NB4 (cell line): ENCODE measurements at places on chromosomes 2 and 18.

GRCh38 chr2:240925568-240926515, 19.7 kb downstream of the CROCC2 start:
- DNase-seq: no peak

GRCh38 chr2:146874260-146874658, 970.6 kb upstream of the ACVR2A start:
- DNase-seq: peak; percentile 16

DNA sequence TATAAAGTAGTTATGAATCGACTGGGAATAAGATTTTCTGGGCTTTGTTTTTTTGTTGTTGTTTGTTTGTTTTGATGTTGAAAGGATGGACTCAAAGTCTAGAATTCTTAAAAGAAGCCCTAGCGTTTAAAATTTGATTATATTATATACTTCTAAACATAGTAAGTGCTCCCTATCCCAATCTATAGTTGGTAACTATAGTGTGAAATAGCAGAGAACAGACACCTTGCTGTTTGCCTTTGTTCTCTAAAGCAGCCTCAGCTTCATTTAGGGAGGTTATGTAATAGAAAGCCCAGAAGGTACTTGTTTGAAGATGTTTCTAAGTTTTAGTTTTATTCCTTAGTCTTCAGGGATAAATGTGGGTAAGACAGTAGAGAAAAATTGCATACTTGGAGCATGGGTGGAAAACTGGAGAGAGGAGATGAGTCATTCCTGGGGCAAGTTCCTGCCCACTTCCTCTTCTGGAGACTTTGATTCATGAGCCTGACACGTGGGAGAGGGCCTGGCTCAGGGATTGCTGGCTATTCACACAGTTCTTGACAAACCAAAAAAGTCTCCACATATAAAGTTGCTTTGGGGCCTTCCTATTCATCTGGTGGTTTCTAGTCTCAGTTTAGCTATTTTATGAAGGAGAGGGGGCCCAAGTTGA, 131.9 kb downstream of the MYO1B start:
- peak; percentile 90 for DNase-seq

GRCh38 chr2:53782676-53783075, 4.1 kb downstream of the ASB3 start:
- no peak for DNase-seq

DNA sequence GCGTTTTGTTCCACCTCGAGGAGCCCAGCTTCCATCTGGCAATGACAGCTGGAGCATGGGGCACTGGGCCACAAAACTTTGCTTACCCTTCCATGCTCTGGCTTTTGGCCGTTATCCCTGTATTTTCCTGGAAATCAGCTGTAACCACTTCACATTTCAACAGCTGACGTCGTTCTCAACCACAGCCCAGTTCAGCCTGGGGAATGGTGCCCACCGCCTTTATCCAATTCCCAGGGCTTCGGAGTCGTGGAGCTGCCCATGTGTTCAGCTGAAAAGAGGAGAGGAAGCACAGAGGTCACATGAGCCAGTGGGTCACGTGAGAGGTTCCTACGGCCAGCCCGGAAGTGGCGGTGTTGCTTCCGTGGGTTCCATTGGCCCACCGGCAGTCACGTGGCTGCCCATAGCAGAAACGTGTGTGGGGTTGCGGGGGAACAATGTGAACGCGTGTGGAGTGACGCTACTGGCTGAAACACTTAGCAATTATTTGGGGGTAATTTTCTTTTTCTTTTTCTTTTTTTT, 16.7 kb upstream of the EDAR start:
- no peak for DNase-seq

DNA sequence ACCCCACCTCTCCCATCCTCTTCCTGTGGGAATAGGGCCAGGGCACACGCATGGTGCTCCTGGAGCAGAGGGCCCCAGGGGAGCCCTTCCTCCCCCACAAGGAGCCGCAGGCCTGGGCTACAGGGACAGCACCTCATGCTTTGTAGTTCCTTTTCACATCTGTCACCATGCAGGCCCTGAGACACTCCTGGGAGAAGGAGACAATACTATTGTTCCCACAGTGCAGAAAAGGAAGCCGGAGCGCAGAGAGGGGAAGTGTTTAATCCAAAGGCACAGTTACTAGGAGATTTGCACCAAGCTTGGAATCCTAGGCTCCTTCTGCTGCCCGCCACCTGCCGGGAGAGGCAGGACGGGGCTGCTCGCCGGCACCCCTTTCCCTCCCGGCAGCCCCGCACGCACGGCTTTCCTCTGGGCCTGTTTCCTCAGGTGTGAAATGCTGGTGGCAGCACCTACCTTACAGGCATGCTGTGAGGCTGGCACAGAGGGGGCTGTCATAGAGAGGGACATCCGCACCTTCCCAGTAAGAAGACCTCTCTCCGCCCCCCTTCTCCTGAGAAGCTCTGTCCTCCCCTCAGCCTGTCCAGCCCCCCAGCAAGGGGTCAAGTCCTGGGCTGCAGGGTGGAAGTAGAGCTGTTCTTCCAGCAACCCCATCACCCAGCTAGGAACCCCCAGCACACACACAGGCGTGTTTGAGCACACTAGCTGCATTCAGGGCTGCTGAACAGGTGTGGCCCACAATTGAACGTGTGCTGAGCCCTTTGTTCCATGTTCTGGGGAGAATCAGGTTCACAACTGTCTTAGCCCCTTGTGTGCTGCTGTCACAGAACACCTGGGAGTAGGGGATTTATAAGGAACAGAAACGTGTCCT, 62.6 kb downstream of the SMAD7 start:
- DNase-seq: no peak
